ENCODE measurements at places on chromosomes 7 and 10.
A peak's percentile ranks its signal among the peaks of the same experiment; 100 is the strongest.

DNA sequence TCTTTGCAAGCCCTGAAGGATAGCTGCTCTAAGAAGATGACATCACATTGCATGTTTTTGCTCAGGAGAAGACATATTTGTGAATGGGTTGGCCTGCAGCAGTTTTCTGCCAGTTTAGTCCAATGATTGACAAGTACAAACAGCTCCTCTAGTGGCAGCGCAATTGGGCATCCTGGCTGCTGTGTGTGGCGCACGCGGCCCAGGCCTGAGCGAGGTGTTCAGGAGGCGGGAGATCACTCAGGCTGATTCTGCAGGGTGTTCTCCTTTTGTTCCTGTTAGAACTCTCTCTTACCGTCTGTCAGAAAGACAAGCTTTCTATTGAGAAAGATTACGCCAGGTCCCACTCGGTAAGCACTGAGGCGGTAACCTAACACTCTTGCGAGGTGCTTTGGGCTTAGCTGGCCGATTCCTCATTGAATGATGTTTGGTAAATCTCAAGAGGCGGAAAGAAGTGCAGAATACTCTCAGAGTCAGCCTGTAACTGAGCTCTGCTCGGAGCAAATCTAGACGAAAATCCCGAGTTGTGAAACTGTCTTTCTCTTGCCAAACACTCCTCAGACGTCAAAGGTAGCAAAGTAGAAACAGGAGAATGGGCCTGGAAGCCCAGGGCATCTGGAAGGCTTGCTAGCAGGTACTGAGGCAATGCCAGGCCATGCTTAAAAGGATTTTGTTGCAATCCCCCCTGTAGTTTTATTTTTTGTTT lies 219.2 kb upstream of the BMPER start:
- peaks cover 41% of the 10 kb centered on the region for H3K36me3 ChIP-seq
- H3K4me1 ChIP-seq = no peaks in the 10 kb centered on the region
- no peak overlapping the region for H3K4me3 ChIP-seq
- peaks cover 9% of the 10 kb centered on the region for H3K27me3 ChIP-seq

DNA sequence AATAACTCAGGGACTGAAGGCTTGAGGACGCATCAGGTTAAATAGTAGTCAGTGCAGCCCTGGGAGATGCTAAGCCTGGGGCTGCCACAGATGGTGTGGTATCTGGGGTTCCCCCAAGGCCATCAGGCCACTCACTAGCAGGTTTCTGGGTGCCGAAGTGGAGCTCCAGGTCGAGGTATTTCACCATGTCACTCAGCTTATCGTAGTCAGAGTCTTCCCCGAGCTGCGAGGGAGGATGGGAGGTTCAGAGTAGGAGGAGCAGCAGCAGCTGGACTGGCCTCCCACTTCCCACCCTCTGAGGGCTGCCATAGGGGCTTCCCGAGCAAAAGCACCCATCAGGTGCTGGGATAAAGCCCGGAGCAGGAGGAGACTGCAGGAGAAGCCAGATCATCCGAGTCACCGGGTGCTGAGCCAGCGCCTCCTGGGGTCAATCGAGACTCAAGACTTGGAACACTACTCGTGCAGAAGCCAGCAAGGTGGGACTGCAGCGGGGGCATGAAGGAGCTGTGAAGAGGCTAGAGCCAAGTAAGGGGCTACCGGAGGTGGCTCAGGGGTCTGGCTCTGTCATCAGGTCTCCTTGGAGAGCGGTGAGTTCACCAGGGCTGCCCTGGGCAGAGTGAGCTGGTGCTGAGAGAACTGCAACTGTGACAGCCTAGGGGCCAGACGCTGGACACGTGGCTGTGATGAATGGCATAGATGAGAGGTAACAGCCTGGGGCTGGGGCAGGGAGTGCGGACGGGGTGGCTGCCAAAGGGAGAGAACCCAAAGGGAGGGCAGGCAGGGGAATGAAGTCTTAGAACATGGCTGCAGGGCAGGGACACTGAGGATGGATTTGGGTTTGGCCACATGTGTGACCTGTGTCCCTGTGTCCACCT lies 45.3 kb downstream of the GRID2IP start:
- no peak for ATAC-seq
- H3K27me3 ChIP-seq = no peaks in the 10 kb centered on the region
- H3K4me3 ChIP-seq = no peak overlapping the region

DNA sequence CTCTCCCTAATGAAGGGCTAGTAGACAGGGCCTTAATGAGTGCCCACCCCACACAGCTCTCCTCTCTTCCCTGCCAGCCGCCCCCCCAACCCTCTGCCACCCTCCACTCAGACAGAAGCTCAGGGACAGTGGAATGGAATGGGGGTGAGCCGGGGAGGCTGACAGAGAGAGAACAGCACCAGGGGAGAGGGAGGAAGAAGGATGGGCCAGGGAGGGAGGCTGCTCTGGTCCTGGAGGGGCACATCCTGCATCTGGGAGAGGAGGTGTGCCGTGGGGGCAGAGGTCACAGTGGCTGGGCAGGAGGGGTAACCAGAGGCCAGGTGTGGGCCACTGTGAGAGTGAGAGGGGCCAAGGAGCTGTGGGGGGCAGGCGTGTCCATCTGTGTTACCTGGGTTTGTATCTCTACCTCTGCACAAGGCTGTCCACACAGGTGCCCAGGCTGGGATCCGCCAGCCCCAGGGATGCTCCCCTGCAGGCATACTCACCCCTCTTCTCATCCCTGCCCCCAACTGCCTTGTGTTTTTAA lies 2.4 kb downstream of the NYAP1 start:
- no peak for ATAC-seq
- no peak overlapping the region for H3K4me3 ChIP-seq
- H3K27ac ChIP-seq = no peak overlapping the region
- no peaks in the 10 kb centered on the region for H3K36me3 ChIP-seq

DNA sequence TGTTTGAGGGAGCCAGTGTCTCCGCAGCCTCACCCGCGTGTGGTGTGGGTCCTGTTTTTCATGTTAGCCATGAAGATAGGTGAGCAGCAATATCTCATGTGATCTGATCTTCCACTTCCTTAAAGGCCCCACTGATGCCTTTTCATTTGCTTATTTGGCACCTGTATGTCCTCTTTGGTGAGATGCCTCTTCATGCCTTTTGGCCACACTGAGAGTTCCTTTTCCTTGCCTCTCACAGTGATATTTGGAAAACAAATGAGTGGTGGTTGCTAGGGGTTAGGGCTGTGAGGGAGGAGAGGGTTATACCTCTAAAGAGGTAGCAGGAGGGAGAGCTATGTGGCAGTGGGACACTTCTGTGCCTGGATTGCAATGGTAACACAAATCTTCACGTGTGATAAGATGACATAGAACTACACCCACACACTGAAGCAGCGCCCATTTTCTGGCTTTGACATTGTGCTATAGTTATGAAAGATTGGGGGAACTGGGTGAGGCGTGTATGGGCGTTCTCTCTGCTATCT lies 90.4 kb upstream of the TNS3 start:
- peaks cover 3% of the 10 kb centered on the region for H3K36me3 ChIP-seq
- peak overlapping the region; percentile 97 for H3K27ac ChIP-seq
- H3K4me3 ChIP-seq = no peak overlapping the region
- H3K27me3 ChIP-seq = no peaks in the 10 kb centered on the region
- peaks cover 73% of the 10 kb centered on the region for H3K4me1 ChIP-seq

All from stimulated activated memory B cell treated with anti-CD40 and anti-IgM and Interleukin-4, amounts not matched to agents 10 μg/mL and 1 μg/mL and 100 μg/mL, for 72 hours (primary cell).